ENCODE measurements at places on chromosomes 2 and 18.

GRCh38 chr2:146240391-146240790 is 1604.4 kb upstream of the ACVR2A start:
- DNase-seq, result no peak

GRCh38 chr18:63366213-63367052 is 573 bp downstream of the KDSR start:
- peak; percentile 5 for DNase-seq

DNA sequence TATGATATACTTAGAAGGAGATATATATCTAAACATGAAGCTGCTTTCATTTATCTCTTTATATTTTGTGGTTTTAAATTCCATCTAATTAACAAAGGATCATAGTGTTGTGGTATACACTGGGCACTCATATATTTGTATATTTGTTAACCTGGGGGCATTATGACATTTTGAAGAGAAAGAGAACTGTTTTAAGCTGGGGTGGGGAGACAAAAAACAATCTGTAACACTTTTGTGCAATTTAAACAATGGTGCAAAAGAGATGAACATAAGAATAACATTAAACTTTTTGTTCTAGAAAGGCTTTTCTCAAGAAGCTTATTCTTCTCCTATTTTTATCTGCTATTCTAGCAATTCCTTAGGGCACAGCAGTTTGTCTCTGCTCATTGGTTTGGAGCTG is 842.0 kb upstream of the CDH2 start:
- DNase-seq, result no peak

- no peak for DNase-seq
These were observed 167.9 kb downstream of the HRH4 start for GRCh38 chr18:24628326-24628725.

DNA sequence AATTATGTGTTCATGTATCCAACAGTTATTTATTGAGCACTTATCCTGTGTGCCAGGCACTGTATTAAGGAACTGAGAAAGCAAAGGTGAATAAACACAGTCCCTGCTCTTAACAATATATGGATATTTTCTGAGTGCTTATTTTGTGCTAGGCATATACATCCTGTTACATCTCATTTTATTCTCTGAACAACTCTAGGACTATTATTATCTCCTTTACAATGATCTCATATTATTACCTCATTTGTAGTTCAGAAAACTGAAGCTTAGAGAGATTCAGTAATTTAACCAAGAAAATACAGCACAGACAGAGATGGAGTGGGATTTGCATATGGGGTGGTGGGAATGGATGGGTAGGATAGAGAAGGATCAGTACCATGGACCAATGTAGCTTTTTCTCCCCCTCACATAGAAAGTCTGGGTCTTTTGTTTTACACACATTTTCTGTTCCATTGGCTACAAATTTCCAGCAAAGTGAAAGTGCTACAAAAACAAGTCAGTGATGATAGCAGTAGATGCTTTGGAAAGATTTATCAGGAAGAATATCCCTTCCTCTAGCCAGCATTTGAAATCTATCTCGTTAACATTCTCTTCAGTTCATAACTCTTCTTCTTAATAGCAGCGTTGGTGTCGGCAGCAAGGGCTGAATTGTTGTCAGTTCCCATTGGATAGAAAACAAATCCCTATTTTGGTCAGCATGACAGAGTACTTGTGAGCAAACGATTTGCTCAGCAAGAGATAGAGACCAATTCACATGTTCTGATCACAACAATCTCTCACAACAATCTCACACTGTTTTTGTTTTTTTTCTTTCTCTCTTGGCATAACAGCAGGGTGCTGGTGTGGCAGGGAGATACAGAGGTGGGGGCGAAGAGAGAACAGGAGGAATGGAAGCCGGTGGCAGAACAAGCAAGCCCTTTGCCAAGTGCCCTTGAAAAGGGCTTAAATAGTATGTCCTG is 102.2 kb upstream of the KCTD1 start:
- no peak for DNase-seq

DNA sequence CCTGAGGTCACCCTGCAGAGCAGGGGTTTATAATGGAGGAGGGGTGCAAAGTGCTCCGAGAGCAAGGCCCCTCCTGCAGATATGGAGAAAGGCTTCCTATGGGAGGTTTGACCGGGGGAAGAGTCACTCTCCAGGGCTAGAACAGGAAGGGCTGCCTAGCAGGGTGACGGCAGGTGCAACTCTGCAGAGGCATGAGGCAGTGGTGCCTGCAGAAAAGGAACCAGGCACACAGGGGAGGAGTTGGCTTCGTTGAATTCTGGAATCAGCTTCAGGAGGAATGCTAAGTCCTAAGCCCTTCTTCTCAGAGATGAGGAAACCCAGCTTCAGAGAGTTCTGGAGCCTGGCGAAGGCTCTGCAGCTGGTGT is 17.5 kb upstream of the HPCAL1 start:
- DNase-seq, result no peak

DNA sequence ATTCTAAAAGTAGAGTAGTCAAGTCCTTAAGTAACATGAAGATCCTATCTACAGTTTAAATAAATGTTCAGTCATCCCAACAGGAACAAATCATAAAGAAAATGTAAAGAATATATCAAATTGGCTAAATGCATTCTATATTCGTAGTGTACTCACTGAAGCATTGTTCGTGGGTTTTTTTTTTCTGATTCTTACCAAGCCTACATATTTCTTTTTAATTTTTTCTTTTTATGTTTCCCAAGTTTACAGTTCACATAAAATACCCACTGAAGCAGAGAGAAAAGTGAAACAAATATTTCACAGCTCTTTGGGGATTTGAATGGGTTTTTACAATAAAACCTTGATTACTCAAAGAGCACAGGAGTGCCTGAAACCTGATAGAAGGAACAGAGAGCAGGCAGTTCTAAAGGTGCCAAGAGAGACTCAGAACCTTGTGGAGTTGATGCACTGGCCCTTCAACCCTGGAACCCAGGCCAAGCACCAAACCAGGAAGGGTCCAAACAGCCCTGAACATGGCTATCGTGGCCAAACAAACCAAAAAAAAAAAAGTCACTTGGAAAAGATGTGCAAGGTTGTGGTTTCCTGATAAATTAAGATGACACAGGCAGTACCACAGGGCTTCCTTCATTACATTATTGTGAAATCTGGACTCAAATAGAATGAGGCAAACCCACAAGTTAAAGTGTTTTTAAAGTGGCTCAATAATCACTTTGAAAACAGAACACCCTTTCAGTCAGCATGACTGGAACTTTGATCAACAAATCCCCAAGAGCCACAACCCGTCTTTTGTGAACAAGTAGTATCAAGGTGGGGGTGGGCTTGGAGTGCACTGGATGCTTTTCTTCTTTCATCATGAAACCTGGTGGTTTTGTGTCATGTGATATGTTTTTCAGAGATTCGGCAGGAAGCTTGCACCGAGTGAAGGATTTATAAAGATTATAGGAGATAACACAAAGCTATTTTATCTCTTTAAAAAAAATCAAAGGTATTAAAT is 245.0 kb upstream of the FN1 start:
- peak; percentile 22 for DNase-seq

DNA sequence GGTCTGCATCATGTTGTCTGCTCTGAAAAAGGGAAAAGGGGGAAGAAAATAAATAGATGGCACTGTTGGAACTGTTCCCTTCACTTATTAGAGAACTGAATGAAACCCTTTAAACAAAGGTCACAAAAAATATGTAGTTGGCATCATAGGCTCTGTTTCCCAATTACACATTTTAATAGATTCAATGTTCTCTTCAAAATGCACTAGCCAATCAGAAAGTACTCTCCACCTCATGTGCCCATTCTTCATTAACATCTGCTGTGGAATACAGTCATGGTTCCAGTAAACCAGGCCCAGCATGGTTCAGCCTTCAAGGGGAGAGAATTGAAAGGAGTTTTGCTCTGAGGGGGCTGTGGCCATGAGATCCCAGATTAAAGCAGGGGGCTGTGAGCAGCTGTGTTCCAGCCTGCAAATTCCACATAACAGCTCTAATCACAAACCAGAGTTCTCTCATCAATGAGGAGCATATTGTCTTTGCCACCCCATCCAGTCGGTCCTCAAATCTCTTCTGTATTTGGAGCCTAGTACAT is 165.9 kb upstream of the CREB1 start:
- DNase-seq, result no peak

DNA sequence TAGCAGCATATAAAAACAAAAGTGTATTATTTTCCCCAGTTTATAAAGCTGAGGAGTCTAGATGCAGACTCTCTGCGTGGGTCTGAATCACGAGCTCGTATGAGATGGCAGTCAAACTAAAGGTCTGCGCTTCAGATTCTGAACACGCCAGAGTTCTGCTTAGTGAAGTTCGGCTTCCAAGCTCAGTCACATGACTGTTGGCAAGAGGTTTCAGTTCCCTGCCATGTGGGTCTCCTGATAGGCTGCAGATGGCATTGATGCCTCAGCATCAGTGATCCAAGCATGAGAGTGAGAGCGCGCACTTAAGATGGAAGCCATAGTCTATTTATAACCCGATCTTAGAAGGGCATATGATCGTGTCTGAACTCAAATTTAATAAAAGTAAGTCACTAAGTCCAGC is 242.8 kb upstream of the DOK6 start:
- peak; percentile 3 for DNase-seq

- peak; percentile 38 for DNase-seq
These were observed 27.3 kb upstream of the NTSR2 start for GRCh38 chr2:11697103-11697871.

- no peak for DNase-seq
These were observed 231.5 kb downstream of the AFF3 start for GRCh38 chr2:99910902-99911301.

DNA sequence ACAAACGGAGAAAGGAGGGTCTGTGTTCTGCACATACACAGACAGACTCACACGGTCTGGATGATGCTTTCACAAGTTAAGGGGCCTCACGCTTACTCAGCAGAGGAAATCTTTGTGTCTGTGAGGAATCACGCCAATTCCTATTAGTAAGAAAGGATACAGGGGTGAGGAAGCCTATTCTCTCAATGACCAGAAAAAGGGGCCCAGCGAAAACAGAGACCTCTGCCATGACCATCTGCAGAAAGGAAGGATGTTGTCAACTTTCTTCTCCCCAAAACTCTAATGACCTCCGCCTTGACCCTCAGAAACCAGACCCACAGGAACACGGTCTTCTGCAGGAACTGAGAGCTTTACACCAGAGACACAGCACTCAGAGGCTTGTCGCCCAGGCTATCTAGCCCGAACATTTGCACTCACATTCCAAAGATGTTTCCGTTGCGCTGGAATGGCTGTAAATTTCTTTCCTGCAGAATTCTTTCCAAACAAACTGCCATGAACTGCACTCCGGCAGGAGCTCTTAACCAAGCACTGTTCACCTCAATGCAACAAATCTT is 186.3 kb downstream of the TCF4 start:
- peak; percentile 63 for DNase-seq

DNA sequence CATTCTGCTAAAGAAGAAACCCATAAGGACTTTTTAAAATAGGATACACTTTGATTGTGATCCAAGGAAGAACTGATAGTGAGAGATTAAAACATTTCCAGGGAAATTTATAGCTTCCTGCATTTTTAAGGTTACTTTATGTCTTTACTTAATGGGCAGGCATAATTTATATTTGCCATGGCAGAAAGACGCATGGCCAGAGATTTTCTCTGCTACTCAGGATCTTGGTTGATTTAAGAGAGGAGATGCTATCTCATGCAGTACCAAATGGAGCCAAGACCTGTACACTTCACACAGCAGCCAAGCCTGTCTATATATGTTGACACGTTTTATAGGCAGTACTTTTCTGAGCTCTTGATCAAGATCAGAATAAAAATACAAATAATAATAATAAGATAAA is 60.9 kb upstream of the NT5C1B start:
- peak; percentile 7 for DNase-seq

GRCh38 chr2:36781907-36782720 is 85.6 kb downstream of the VIT start:
- no peak for DNase-seq

DNA sequence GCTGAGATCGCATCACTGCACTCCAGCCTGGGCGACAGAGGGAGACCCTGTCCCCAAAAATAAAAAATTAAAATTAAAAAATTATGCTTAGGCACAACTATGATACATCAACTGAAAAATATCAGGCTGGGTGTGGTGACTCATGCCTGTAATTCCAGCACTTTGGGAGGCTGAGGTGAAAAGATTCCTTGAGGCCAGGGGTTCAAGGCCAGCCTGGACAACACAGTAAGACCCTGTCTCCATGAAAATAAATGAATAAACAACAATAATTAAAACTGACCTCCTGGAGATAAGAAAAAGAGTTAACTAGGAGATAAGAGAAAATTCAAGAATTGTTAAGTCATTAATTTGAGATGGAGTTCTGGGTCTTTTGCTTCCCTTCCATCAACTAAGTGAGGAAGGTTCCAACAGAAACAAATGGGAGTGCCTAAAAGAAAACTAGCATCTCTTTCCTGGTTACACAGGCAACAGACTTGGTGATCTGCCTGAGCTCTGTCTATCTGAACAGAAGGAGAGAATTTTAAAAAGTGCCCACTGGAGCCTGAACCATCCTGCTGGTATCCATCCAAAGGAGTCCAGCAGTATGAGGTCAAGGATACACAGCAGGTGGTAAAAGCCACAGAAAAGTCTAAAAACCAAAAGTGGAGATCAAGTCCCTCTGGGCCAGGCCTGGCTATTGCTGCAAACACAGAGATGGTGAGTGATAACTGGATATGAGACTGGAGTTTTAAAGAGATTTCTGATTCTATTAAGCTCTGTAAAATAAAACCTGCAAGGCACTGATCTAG is 8.8 kb downstream of the PPM1G start:
- DNase-seq, result no peak

- no peak for DNase-seq
These were observed 56.0 kb downstream of the SERPINB7 start for GRCh38 chr18:63831080-63831788.

- no peak for DNase-seq
These were observed 542.8 kb upstream of the ID2 start for GRCh38 chr2:8138923-8139667.

DNA sequence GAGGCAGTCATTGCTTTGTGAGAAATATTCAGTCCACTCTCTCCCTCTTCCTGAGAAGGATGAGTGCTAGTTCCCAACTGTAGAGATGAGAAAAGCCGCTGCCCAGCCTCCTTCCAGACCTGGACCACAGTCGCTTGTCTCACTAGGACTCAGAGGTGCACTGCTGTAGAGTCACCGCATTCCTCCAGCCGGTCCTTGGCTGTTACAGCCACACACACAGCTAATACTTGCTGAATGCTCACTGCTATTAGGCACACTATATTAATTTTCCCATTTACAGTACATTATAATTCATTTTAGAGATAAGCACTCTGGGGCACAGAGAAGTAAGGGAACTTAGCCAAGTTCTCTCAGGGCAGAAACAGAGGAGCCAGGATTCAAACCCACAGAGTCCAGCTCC is 10.0 kb upstream of the FABP1 start:
- no peak for DNase-seq
